ENCODE measurements at places on chromosomes 3 and 15.

- no peak for DNase-seq
These were observed 10.8 kb downstream of the BCL2L10 start for GRCh38 chr15:52101542-52102323.

- no peak for DNase-seq
These were observed 17.5 kb downstream of the CIDEC start for GRCh38 chr3:9862391-9863057.

DNA sequence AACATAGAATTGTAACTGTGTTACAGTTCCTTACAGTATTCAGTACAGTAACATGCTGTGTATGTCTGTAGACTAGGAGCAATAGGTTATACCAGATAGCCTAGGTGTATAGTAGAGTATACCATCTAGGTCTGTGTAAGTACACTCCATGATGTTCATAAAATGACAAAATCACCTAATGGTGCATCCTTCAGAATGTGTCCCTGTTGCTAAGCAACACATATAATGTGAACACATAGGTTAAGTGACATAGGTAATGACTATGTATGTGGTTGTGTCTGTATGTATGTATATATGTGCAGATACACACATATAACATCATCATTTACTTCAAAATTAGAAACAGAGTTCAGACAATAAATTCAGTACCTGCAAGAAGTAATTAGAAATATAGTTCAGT, 146.8 kb upstream of the GAP43 start:
- no peak for DNase-seq

DNA sequence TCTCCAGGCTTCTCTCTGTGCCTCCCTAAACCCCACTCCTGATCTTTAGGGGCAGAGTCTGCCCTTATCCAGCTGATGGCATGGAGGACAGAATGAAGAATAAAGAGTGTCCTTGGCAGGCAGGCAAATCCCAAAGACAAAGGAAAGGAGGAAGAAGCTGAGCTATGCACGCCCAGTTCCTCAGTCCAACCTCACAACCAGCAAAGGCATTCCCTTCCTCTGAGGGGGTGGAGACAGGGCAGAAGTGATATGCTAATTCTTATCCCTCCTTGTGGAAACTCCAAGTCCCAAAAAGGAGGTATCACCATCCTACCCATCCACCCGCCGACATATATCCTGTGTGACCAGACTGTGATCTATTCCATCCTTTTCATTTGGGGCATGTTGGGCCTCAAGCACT, 10.5 kb upstream of the CCDC54 start:
- no peak for DNase-seq
